ENCODE measurements at places on chromosomes 7 and 10. TPM values are rescaled to one million over a fixed set of nuclear protein-coding genes. Genes with fewer than 3 reads are reported as not detected.

GRCh38 chr10:60376221-60377041 lies 13.2 kb downstream of the ANK3 start:
- no peak for DNase-seq

GRCh38 chr7:99835189-99835588 lies 7.4 kb downstream of the CYP3A43 start:
- DNase-seq: no peak

- DNase-seq: no peak
Observed at GRCh38 chr10:89404104-89405047, 10.0 kb upstream of the IFIT5 start.

PRRT4 gene
- total RNA-seq: 1.6 TPM

CEP55 gene
- 0.66 TPM for total RNA-seq

SAP25 gene
- 1.1 TPM for total RNA-seq

Data from left ventricle myocardium inferior (tissue), 1 donor.